ENCODE measurements at places on chromosomes 6 and 20. TPM values are rescaled to one million over a fixed set of nuclear protein-coding genes. Genes with fewer than 3 reads are reported as not detected.

Gene TMC2
- not detected for total RNA-seq

- DNase-seq, result no peak
Measured at GRCh38 chr6:108719477-108719876, 128.7 kb upstream of the ARMC2 start.

Gene SLC26A8
- not detected for total RNA-seq

Gene ASXL1
- 29.8 TPM for total RNA-seq

DNA sequence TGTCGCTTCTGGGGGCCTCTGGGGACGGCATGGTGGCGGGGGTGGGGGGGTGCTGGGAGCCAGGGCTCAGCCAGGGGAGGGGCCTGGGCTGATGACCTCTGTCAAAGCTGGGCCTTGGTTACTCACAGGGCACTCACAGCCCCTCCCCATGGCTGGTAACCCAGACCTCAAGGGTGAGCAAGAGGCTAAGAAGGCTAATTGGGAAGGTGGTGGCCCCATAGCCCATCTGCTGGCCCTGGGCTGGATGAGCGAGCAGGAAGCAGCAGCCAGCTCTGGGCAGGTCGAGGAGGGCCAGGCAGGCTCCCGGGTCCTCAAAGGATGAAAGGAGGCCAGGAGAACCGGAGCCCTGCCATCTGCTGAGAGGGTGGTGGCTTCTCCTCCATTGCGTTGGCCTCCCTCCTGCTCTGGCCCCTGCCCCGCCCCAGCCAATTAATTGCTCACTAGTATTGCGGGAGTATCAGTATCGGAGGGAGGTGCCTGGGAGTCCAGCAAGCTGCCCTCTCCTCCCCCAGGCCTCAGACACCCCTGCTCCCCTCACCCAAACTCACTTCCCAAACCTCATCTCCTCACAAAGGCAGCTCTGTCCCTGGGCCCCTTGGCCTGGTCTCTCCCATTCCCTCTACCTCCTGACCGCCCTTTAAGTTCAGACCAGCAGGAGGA is 1.0 kb upstream of the CDSN start:
- DNase-seq, result no peak

DNA sequence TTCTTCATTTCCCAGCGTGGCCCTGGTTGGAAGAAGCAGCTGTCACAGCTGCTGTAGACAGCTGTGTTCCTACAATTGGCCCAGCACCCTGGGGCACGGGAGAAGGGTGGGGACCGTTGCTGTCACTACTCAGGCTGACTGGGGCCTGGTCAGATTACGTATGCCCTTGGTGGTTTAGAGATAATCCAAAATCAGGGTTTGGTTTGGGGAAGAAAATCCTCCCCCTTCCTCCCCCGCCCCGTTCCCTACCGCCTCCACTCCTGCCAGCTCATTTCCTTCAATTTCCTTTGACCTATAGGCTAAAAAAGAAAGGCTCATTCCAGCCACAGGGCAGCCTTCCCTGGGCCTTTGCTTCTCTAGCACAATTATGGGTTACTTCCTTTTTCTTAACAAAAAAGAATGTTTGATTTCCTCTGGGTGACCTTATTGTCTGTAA is 292.7 kb downstream of the ESR1 start:
- no peak for DNase-seq

Gene RBM24
- 5.1 TPM for total RNA-seq

Gene ID4
- total RNA-seq, result 0.57 TPM

- DNase-seq, result no peak
Measured at GRCh38 chr20:24363031-24363430, 106.4 kb upstream of the SYNDIG1 start.

- DNase-seq, result no peak
Measured at GRCh38 chr20:38201356-38201755, 36.3 kb upstream of the TGM2 start.

GRCh38 chr6:90198758-90199425 is 97.8 kb downstream of the BACH2 start:
- DNase-seq, result no peak

DNA sequence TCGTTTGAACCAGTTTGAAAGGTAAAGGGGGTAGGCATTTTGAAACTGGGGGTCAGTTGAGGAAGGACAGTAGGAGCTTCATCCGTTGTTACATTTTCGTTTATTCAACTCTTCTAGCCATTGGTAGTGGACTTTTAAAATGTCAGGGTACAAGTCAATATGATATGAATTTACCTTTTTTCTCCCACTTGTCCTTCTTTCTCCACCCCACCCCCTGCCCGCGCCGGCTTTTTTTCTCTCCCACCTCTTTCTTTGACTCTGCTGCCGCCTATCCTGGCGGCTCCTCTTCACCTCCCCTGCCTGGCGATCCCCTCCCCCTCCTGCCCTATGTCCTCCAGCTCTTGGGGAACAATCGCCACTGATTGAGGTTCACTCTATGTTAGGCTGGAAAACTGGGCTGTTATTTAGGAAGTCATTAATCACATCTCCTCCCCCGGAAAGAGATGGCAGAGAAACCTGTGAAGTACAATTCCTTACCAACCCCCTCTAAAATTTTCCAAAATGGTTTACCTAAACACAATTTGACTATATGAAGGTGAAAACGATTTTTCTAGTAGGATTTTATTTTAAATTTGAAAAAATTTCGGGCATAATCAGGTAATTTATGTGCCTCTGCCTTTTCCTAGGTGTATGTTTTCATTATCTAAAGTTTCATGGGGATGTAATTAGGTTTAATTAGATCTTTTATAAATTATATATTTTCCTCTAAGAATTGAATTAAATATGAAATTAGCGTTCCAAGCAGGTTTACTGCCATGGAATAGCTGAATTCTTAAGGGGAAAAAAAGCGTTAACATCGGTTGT is 778 bp upstream of the LIN28B start:
- DNase-seq, result no peak

- DNase-seq, result no peak
Measured at GRCh38 chr20:39047417-39047985, 85.4 kb downstream of the DHX35 start.

- DNase-seq, result no peak
Measured at GRCh38 chr20:63121246-63121645, 94.7 kb downstream of the YTHDF1 start.

GRCh38 chr6:6152060-6152459 is 145.3 kb upstream of the NRN1 start:
- DNase-seq, result no peak

DNA sequence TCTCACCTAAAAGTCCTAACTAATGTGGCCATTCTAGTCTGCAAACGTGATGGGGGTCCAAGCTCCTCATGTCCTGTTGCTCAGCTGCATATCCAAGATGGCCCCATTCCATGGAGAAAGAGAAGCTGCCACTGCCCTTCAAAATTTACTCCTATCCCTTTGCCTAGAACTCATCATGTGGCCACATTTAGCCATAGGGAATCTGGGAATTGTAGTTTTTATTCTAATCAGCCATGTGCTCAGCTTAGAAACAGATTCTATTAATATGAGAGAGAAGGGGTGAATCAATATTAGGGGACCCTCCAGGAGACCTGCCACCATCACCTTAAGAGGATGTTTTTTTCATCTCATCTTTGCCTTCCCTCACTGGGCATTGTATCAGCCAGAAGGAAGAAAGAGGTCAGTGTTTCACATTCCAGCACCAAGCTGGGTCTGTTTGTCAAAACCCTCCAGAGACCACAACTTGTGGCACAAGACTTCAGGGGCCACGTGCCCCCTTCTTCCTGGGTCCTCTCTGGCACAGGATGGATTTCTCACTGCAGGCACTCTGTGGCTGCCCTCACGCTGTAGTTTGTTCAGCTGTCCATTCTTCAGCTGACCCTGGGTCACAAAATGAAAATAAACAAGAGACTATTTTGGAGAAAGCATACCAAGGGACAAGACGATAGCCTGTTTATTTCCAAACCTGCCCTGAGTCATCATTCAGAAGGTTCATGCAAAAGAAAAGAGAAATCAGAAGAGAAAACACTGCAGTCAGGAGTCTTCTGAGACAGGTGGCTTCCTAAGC is 172.0 kb downstream of the EYA2 start:
- no peak for DNase-seq

DNA sequence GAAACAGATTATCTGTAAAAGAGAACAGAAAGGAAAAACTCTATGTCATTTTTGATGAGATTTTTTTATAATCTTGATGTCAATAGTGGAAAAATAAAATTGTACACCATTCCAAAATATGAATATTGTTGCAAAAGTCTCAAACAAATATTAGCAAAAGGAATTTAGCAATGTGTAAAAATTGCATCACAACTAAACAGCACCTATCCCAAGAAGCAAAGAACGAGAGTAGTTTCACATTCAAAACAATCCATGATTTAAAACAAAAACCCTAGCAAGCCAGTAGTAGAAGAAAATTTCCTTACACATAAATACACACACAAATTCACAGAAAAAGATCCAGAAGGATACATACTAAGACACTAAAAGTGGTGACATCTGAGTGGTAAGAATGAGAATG is 38.4 kb downstream of the LCA5 start:
- no peak for DNase-seq

DNA sequence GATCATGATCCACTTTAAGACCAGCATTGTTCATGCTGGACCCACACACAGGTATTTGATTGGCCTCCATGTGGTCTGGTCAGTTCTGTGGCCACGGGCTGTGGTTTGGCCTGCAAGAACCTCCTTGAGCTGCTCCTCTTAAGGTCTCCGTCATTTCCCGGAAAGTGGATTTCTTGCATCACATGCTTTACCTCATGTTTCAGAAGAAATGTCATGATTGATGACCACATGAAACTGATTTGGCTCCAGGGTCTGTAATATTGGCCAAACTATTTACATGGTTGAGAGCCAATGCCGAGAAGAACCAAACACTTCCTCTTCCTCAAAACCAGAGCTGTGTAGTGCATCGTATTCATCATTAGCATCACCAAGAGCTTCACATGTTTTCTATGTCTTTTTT is 13.2 kb upstream of the RSPH3 start:
- DNase-seq, result no peak

GRCh38 chr6:164290101-164290500 is 875.6 kb downstream of the QKI start:
- DNase-seq, result no peak

GRCh38 chr6:80932359-80932758 is 820.1 kb downstream of the TENT5A start:
- no peak for DNase-seq

GRCh38 chr6:36946526-36946925 is 8.0 kb upstream of the PI16 start:
- DNase-seq, result no peak

Gene METTL24
- total RNA-seq, result not detected

Gene TMEM200A
- not detected for total RNA-seq

DNA sequence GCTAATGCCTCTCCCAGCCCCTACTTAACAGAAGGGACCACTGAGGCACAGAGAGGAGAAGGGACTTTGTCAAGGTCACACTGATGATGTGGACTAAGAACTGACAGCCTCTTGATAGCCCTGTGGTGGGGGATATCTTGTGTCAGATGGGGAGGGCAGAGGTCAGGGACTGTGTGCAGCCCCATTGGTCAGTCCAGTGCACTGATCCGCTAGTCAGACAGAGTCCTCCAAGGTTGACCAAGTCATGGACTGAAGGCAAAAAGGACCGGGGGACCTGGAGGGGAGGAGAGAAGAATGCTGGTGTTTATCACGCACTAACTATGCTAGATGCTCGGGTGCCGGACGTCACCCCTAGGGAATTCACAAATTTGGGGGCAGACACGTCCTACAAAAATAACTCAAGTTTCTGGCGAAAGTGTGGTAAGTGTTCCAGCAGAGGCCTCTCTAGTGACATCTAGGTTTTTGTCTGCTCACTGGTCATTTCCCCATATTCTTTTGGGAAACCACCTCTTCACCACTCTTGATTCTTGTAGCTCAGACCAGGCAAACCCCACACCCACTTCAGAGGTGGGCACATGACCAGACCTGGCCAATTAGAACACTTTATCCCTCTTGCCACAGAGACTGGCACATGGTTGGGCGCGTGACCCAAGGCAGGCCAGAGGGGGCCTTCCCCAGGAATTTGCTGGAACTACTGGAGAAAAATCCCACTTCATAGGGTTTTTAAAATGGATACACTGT is 21.0 kb downstream of the TCF15 start:
- DNase-seq, result no peak

GRCh38 chr20:63745424-63745805 is 5.8 kb downstream of the SLC2A4RG start:
- no peak for DNase-seq

- DNase-seq, result no peak
Measured at GRCh38 chr6:92124200-92124651, 1295.1 kb downstream of the EPHA7 start.

- no peak for DNase-seq
Measured at GRCh38 chr20:4441191-4441590, 280.5 kb upstream of the PRND start.

DNA sequence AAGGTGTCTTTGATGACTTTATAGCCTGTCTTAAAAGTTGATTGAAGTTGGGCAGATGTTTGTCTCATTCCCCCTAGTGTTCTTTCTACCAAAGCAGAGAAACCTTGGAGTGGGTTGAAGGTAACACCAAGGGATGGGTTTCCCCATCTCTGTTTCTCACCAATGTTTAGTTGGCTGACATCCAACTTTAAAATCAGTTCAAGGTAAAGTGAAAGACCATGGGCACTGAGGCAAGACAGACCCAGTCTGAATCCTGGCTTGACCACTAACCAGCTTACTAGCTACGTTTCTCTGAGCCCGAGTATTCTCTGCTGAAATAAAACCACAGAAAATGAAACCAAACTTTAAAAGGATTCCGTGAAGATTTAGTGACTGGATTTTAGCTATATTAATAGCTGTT is 258.9 kb downstream of the KIF16B start:
- no peak for DNase-seq

Gene SRMS
- total RNA-seq, result not detected

DNA sequence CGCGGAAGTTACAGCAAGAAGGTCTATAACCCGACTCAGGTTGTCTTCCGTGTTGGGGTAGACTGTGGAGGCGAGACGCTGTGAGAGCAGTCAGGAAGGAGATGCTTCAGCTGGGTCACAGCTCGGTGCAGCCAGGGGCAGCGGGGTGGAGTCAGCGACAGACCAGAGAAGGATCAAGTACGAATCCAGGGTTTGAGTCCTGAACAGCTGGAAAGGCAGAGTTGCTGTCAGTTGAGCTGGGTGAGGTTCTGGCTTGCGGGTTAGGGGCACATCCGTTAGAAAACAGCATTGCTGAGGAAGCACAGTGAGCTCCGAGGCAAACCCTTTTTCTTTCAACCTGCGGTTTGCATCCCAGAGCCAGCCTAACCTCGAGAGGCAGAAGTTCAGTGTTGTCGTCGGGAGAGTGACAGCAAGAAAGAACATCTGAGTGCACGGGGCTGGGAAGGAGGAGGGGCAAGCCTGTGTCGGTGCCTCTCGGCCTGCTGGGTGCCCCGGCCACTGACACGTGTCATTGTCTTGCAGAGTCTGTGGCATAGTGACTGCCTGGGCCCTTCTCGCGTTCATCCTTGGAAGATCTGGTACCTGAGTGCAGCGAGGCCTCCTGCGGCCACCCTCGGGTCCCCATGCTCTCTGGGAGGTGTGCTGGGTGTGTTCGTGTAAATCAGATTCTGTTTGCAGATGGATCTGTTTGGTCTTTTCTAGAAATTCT is 20.0 kb downstream of the PNLDC1 start:
- no peak for DNase-seq

DNA sequence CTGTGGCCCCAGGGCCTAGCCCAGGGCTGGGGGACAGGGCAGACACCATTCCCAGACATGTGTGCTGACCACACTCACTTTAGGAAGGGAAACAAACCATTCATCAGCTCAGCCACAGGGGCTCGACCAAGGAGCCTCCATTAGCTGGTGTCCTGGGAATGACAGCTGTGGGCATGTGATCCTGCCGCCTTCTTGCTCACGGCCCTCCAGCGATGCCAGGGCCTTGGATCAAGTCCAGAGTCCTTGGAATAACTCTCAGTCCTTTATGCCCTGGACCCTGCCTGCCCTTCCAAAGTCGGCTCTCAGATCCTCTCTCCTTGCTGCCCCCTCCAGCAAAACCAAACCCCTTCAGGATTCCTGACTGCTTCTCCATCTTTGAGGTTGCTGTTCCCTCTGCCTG is 165.0 kb upstream of the RNF24 start:
- no peak for DNase-seq

All from NCI-H460 (cell line).